ENCODE measurements at places on chromosomes 2 and 18.
A peak's percentile ranks its signal among the peaks of the same experiment; 100 is the strongest.

DNA sequence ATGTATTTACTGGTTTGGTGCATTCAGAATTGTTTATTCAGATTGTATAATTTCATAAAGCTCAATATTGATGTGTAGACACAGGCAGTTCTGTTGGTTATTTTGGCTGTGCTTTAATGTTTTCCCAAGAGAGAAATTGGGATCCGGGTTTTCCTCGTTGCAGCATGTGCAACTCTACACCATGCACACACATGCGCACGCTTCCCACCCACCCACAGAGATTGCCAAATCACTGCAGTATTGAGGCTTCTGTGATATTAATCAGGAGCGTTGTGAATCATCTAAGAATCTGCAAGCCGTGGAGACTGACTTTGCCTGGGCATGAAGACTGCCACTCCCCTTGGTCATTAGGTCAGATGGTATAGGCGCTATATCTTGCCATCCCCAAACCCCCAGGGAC is 571.5 kb downstream of the SLC4A3 start:
- DNase-seq = peak; percentile 91

DNA sequence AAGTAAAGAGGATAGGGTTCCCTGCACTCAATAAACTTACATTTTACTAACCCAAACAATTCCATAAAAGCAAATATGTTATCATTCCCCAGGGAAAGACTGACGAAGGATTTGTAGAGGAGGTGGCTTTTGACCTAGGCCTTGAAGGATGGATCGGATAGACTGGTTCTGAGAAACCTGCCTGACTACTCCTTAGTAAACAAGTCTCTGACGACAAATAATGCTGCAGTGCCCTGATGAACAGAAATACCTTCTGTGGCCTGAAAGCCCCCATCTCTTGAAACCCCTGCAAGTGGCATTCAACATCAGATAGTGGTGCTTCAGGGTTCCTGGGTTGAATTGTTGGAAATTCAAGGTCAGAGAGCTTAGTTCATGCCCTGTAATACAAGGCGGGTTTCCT is 19.2 kb downstream of the PRKCE start:
- DNase-seq = no peak

DNA sequence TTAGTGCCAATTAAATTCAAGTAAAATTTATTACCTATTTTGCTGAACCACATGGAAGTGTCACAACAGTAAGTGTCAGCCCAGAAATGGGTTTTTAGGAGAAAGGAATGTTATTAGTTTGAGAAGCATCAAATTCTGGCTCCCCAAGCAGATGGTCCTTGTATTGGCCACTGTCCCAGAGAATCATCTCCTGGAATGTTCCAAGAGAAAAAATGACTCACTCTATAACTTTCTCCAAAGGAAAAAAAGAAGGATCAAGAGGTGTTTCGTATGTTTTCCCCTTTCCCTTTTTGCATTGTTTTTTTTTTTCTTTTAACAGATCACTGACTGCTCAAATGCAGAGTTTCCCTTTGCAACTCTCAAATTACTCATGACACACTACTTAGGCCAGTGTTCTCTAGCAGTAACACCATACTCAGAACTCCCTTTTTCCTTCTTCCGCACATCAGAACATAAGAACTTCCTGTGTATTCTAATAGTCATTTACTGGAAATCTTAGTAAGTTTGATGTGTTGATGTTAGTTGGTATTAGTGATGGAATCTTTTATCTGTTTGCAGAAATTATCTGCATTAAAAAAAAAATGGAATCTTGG is 390.3 kb downstream of the GPD2 start:
- DNase-seq = peak; percentile 90

- DNase-seq = no peak
Measured at GRCh38 chr2:145324748-145325147, 804.8 kb upstream of the ZEB2 start.

DNA sequence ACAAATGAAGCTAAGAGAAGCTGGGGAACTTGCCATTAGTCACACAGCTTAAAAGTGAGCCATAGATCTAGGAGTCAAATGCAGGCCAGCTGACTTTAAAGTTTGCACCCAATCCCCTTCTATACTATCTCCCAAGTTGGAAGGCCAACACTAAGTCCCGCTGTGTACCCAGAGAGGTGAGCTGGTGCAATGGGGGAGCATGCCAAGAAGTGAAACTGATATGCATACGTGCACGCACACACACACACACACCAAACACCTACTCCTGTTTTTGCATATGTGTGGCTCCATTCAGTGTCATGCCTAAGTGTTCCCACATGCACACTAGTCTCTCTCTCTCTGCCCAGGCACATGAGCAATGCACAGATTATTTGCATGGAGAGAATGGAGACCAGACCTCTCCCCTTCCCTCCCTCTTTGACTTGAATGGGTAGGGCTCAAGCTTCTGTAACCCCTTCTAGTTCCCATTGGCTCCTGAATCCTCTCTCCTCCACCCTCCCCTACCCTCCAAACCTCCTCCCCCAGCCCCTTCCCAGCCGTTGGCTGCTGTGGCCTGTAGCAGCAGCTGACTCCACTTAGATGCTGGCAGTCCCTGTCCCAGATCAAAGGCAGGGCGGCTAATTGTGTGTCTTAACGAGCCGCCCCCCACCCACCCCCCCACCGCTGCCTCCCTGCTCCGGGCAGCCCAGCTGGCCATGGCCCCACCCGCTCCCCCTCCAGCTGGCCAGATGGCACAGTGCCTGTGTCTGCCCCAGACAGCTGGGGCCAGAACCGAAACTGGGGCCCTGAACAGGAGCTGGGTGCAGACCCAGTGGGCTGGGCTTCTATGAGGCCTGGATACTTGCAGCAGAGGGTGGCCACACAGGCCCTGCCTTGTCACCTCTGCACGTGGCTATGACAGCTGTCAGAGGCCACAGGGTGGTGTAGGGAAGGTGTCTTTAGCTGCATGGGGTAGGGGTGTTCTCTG is 5.6 kb downstream of the WNT10A start:
- no peak for DNase-seq

DNA sequence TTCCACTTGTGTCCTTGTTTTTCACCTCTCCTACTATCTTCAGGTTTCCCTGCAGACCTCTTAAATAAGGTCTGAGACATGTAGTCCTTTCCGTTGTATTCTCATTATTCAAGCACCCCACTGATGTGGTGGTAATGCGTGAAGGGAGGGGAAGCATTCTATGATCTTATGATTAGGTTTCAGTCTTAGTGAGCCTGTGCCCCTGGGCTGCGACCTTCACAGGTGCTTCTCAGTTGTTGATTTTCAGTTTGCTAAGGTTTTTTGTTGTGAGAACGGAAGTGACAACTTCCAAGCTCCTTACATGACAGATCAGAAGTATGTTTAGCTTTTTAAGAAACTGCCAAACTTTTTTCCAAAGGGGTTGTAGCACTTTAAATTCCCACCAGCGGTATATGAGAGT is 41.3 kb downstream of the VPS54 start:
- DNase-seq = no peak

DNA sequence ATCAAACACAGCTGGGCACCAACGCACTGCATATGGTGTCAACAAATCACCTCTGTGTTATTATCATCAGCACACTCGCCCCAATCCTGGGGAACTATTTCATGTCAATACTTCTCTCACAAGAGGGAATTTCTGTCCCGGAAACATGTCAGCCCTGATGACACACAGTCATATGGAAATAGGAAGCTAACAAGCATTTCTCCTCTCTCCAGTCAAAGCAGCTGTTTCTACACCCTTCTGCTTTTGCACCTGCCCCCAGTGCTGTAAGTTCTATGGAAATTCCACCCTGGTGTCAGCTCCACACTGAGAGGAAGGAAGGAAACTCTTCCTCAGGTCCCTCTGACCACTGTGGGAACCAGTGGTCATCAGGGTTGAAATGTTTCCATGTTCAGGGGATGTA is 447.6 kb upstream of the ID2 start:
- no peak for DNase-seq

DNA sequence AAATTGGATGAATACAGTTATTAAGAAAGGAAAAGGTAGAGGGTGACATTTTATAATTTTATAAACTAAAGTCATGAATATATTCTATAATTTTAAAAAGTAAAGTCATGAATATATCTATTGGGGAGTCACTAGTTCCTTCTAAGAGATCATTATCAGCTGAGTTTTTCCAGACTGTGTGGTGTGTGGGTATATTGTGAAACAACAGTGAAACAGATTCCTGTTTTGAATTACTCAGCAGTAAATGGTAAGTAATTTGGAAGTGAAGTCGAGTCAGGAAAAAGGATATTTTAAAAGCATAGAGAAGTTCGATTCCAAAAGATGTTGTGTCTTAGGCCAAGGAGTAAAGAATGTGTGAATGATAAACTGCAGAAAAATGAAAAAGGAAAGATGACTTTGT is 1018.2 kb upstream of the NXPH2 start:
- no peak for DNase-seq

DNA sequence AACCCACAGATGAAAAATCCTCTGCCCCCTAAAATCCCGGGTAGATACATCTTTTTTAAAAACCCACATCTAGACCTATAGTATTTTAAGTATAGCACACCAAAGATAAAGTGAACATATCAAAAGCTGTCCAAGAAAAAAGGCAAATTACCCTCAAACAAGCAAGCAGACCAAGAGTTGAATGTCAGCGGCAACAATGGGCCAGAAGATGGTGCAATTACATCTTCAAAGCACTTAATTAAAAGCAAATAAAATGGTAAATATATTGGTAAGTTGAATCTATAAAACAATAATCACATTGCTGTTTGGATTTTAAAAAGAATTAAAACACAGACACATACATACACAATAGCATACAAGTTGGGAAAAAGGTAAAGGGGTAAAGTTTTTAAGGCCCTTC is 98.5 kb downstream of the MYOM1 start:
- no peak for DNase-seq

GRCh38 chr2:45965871-45966498 is 314.5 kb downstream of the PRKCE start:
- no peak for DNase-seq

DNA sequence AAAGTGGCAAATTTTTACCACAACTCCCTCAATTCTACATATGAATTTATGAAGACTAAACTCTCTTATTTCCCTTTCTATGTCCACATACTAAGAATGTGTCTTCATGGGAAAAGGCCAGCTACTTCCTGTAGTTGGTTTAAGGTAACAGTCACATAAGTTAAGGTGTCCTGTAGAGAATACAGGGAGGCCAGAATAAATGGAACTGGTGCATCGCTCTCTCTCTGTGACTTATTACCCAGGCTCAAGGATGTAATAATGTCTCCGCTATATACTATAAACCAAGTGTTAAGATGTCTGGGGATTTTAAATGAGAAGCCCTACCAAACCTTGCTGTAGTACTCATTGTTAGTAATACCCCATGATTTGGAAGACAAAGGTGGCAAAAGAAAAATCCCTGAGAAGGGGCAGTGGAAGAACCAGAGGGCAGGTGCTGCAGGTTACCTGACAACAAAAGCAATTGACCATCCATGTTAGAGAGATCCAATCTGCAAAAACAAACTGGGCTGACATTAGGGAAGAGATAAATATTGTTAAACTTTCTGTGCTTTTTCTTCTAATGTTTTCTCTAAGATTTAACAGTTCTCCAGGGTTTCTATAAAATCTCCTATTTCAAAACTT is 372.8 kb downstream of the TMX3 start:
- no peak for DNase-seq

- DNase-seq = no peak
Measured at GRCh38 chr2:215870986-215871385, 142.4 kb downstream of the MREG start.

- DNase-seq = no peak
Measured at GRCh38 chr2:117997872-117998454, 15.9 kb downstream of the CCDC93 start.

GRCh38 chr2:174874085-174874484 is 109.8 kb upstream of the CHRNA1 start:
- peak; percentile 25 for DNase-seq

DNA sequence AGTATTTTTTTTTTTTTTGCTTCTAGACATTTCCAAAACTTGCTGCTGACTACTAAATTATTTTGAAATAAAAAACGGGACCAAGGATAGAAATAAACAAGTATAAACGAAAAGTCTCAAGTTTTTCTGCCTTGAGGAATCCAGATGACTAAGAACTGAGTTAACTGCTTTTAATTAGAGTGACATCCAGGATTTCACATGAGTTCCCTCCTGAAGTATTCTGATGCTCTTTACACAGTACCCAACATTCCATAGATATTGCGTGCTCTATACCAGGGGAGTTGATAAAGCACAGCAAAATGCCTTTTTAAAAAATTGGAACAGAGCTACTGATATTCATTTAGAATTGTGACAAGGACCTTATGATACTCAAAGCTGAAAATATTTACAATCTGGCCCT is 618.0 kb downstream of the CCDC85A start:
- DNase-seq = peak; percentile 61

DNA sequence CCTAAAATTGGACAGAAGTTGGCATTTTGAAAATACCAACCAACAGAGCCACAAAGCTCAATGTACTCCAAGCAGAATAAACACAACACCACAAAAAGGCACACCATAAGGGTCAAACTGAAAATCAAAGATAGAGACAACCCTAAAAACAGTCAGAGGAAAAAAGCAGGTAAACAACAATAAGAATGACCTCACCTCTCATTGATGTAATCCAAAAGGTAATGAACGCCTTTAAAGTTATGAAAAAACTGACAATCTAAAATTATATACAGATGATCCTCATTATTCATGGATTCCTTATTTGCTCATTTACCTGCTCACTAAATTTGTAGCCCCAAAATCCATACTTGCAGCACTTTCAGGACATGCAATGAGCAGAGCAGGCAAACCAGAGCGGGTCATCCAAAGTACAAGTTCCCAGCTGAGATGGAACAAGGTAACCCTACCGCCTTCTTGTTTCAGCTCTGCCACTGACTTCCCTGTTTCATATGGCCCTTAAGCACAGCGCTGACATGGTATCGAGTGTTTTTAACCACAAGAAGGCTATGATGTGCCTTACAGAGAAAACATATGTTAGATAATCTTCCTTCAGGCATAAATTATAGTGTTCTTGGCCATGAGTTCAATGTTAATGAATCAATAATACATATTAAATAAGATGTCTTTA is 17.0 kb downstream of the RTN4 start:
- DNase-seq = no peak

DNA sequence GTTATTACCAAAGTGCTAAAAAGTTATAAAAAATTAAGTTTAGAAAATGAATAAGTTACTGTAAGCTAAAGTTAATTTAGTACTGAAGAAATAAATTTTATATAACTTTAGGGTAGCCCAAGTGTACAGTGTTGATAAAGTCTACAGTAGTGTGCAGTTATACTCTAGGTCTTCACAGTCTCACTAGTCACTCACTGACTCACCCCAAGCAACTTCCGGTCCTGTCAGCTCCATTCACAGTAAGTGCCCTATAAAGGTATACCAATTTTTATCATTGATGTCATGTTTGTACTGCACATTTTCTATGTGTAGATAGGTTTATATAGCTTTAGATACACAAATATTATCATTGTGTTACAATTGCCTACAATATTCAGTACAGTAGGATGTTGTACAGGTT is 518.3 kb upstream of the PIK3C3 start:
- DNase-seq = no peak

DNA sequence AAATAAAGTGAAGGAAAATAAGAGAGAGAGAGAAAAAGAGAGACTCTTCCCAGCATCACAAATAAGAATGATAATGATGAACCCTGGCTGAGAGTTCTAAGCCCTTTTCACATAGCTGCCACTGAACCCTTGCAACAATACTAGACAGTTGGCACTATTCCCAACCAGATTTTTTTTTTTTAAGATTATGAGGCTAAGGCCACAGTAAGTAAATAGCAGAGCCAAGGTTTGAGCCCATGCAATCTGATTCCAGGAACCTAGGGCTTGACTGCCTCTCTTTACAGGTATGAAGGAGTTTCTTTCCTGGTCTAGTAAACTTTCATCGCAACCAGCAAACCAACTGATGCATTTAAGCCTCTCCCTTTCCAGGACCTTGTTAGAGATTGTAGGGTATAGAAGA is 424.6 kb downstream of the NCKAP5 start:
- no peak for DNase-seq
